NCI-H187 treated with DMSO at 0.1 percent for 48 hours (cell line): ENCODE measurements at places on chromosomes 5 and 9.

DNA sequence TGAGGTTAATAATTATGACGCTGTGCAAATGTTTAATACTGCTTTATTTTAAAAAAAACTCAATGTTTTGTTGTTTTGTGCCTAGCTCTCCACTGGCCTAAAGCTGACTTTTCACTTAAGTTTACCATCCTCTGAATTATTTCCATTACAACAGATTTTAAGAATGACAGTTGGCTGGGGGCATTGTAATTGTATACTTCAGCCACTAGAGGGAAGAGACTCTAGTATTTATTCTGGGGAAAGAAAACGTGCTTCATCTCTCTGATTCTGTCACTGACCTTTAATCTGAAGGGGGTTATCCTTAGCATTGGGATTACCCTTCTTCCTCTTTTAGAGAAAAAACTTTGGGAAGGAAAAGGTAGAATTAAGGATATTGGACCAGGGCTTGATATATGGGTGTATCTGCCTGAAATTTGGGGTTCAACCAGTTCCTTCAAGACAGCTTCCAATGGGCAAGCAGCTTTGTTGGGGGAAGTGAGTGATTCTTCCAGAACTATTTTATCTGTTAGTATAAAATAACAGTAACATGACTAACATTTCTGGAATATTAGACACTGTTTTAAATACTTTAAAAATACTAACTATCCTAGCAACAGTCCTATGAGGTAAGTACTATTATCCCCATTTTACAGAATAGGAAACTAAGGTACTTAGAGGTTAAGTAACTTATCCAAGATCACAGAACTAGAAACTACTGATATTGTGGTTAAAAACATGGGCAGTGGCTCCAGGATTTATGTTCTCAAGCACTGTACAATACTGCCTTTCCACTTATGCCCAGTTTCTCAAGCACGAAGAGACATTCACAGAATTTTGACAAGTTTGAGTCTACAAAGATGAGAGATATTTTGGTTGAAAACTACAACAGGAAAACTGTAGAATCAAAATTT lies 208.4 kb downstream of the CD180 start:
- DNase-seq, result peak; percentile 22

GRCh38 chr5:150137997-150138396 lies 17.6 kb downstream of the PDGFRB start:
- DNase-seq, result no peak

DNA sequence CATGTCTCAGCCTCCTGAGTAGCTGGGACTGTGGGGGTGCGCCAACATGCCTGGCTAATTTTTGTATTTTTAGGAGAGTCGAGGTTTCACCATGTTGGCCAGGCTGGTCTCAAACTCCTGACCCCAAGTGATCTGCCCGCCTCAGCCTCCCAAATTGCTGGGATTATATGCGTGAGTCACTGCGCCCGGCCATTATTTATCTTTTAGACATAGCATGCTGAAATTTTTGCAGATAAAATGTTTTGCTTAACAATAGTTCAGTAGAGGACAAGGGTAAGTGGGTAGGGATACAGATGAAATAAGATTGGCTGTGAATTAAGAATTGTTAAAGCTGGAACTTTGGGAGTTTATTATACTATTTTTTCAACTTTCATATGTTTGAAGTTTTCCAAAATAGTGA lies 150.8 kb upstream of the GRHPR start:
- DNase-seq, result no peak

GRCh38 chr9:17878810-17879370 lies 300.0 kb downstream of the SH3GL2 start:
- DNase-seq, result no peak

DNA sequence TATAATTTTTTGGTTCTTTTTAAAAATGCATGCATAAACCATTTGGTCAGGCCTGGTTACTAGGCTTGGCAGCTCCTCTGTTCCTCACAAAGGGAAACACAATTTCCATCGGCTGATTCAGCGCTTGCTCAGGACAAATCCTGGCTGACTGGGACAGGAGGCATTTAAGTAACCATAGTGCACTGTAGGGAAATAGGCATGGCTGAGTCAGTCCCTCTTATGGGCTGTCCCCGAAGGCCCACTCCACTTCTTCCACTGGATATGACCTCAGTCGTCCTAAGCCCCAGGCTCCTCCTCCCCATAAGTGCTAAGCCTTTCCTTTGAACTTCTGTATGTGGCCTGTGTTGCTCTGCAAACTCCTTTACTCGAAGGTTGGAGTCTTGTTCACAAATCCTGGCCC lies 71.2 kb upstream of the GLIS3 start:
- DNase-seq, result no peak

GRCh38 chr5:142017832-142018427 lies 5.1 kb upstream of the GNPDA1 start:
- DNase-seq, result no peak

- no peak for DNase-seq
Observed at GRCh38 chr9:7936163-7936562, 136.6 kb upstream of the DMAC1 start.

- no peak for DNase-seq
Observed at GRCh38 chr5:167626341-167627123, 664.9 kb upstream of the WWC1 start.

DNA sequence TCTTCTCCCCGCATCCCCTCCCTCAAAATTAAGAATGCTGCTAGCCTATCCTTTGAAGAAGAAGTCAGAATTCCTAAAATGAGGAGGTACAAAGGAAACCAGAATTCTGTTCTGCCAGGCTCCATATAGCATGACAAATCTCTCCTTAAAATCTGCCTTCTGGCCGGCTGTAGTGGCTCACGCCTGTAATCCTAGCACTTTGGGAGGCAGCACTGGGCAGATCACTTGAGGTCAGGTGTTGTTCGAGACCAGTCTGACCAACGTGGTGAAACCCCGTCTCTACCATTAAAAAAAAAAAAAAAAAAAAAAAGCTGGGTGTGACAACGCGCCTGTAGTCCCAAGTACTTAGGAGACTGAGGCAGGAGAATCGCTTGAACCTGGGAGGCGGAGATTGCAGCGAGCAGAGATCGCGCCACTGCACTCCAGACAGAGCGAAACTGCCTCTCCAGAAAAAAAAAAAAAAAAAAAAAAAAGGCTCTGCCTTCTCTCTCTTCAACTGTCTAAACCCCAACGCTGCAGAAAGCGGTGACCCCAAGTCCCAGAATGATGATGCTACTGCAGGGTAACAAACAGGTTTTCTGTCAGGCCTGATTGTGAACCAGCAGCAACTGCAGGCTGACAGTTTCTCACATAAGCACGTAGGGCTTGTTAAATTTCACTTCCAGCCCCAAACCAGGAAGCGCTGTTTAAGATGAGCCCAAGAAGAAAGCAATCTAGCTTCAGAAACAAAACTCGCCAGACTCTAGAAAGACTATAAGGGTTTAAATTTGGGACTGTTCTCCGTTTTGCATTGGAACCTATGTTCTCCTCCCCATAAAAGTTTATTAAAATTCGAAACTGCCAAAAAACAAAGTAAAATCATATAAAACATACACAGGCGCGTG lies 963 bp upstream of the CAST start:
- DNase-seq, result no peak

DNA sequence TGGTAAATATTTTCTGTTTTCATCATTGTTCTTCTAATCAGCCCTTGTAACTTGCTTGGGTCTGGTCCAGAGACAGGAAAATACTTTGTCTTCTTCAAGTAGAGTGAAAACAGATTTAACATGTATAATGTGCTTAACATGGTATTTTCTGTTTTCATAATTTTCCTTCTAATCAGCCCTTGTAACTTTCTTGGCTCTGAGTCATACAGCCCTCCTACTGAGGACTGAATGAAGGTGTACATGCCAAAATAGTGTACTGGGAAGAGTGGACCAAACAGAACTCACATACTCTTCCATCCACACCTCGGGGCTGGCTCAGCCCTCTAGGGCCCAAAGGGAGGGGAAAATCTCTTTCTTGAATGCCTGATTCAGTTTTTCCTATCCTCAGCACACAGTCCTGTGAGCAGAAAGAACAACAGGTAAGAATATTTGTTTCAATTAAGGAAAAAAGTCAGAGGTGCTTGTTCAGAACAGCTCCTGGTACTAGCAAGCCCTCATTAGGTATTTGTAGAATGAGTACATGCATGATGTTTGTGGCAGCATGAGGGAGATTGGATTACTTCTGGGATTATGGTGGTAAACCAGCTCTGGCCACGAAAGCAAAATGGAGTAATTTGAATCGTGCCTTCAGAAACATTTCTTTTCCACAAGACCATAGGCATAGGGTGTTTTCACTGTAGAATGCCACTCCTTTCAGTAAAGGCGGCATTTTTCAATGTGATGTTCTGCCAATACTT lies 24.2 kb upstream of the MACIR start:
- DNase-seq, result no peak

- peak; percentile 65 for DNase-seq
Observed at GRCh38 chr5:52799983-52800393, 12.3 kb downstream of the ITGA1 start.

- no peak for DNase-seq
Observed at GRCh38 chr5:68644971-68645370, 429.4 kb downstream of the PIK3R1 start.

DNA sequence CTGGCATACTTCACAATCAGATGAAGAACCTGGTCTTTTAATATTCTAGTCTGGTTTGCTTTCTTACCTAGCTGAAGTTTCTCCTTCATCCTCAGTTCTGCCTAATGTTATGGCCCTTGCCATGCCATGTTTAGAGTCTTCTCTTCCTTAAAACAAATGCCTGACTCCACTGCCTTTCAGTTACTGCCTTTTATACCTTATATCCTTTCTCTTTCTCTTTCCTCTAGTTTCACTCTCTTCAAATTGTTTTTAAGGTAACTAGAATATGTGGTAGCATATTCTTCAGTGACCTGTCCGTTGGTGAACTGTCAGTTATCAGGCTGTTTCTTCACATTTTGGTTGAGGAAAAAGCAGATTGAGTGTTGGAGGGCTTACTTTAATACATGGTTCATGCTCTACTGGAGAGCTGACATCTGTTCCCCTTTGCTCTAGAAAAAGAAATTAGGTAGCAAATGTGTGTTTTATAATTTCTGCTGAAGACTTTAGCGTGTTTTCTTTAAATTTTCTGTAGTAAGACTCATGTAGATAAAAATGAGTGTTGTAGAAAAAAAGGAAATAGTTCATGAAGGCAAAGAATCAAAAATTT lies 103.8 kb downstream of the DMXL1 start:
- DNase-seq, result no peak

GRCh38 chr5:140800816-140801493 lies at the start of gene PCDHA3:
Gene PCDHA3 (plus strand): TSS chr5:140801057.
- DNase-seq, result no peak

DNA sequence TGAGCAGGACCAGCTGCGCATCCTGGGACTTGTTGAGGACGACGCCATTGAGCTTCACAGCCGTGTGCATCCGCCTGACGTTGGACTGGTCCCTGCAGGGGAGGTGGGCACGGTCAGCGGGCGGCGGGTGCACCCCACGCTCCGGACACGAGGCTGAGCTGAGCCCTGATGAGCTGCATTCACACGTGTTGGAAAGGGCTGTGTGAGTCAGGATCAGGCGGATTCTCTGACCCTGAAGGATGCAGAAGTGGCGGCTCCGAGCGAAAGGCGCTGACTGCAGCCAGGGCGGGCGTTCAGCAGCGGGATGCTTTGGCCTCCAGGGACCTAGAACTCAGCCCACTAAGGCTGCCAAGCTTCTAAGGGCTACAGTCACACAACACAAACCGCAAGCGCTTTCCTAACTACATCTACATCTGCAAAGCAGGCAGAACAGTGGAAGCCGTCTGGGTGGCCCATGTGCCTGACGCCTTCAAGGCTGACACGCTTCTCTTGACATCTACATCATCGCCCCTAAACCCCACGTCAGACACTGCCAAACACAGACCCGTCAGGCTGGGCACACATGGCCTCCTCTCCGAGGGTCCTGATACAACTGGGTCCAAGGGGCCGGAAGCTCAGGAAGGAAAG lies 44.9 kb downstream of the NKD2 start:
- DNase-seq, result no peak

GRCh38 chr9:8633784-8634183 lies 834.2 kb upstream of the DMAC1 start:
- DNase-seq, result no peak

GRCh38 chr5:106691701-106692100 lies 979.0 kb downstream of the EFNA5 start:
- no peak for DNase-seq

DNA sequence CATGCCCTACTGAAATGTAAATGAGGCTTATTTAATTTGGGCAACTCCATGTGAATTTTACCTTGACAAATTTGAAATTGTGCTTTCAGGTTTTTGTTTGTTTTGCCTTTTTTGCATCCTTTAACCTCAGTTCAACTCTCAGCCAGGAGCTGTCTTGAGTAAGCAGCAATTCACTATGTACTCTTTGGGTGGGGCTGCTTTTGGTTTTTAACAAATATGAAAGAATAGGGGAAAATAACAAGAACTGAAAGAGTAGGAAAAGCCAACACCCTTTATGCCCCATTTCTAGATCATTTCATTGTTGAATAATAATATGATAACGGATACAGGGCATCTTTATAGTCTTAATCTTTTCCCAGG lies 192.0 kb downstream of the ARHGAP26 start:
- no peak for DNase-seq

DNA sequence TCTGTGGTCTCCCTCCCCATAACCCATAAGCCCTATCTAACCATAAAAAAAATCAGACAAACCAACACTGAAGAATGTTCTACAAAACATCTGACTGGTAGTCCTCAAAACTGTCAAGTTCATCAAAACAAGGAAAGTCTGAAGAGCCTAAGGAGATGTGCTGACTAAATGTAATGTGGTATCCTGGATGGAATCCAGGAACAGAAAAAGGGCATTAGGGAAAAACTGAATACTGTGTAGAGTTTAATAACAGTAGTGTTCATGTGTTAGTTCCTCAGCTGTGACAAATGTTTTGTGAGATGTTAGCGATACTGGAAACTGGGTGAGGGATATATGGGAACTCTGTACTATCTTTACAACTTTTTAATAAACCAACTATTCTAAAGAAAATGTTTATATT lies 75.7 kb upstream of the EQTN start:
- no peak for DNase-seq

DNA sequence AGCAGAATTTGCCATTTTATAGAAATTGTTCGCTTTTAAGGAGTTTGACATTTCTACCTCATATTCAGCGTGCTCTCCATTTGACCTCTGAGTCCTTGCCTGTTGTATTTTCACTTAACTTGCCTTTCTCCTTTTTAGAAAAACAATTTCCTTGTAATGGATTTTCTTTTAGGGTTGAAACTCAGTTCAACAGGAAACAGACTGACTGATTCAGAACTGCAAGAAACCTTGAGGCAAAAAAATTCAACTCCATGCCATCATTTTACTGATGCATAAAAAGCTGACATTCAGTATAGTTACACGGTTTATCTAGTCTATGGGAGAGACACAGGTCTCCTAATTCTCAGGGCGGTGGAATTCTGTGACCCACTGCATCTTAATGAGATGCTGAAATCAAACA lies 59.8 kb downstream of the MRPS30 start:
- no peak for DNase-seq

- no peak for DNase-seq
Observed at GRCh38 chr9:83538172-83538889, at the start of gene FRMD3. Gene FRMD3 (minus strand): TSS chr9:83538401. CDS start chr9:83538231, 170 bp downstream.

- no peak for DNase-seq
Observed at GRCh38 chr5:93967923-93968322, 226.5 kb upstream of the POU5F2 start.

GRCh38 chr5:55672477-55672911 lies 39.6 kb downstream of the SLC38A9 start:
- DNase-seq, result no peak

- DNase-seq, result no peak
Observed at GRCh38 chr5:93188876-93189485, 392.0 kb downstream of the NR2F1-AS1 start.

- no peak for DNase-seq
Observed at GRCh38 chr5:139413963-139414362, 10.1 kb upstream of the SPATA24 start.
